ENCODE measurements at places on chromosomes 7 and 10.

DNA sequence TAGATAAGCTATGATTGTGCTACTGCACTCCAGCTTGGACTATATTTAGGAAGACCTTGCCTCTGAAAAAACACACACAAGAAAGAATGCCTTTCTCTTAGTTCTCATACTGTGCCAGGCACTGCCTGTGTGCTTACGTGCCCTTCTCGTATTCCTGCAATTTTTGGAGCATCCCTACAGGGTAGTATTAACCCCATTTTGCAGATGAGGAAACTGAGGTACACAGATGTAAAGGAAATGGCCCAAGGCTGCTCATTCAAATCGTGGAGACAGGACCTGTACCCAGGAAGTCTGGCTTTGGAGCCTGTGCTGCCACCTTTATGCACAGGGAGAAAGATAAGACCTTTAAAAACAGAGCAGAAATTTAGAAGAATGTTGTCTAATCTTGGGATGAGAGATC lies 16.7 kb downstream of the AGAP3 start:
- no peak for DNase-seq

- DNase-seq = peak; percentile 9
Observed at GRCh38 chr7:108805808-108806397, 236.2 kb downstream of the DNAJB9 start.

- no peak for DNase-seq
Observed at GRCh38 chr7:158309868-158310763, 277.5 kb downstream of the PTPRN2 start.

- no peak for DNase-seq
Observed at GRCh38 chr7:111561654-111561903, 713 bp downstream of the IMMP2L start.

- DNase-seq = peak; percentile 38
Observed at GRCh38 chr10:60270426-60270825, 119.2 kb downstream of the ANK3 start.

DNA sequence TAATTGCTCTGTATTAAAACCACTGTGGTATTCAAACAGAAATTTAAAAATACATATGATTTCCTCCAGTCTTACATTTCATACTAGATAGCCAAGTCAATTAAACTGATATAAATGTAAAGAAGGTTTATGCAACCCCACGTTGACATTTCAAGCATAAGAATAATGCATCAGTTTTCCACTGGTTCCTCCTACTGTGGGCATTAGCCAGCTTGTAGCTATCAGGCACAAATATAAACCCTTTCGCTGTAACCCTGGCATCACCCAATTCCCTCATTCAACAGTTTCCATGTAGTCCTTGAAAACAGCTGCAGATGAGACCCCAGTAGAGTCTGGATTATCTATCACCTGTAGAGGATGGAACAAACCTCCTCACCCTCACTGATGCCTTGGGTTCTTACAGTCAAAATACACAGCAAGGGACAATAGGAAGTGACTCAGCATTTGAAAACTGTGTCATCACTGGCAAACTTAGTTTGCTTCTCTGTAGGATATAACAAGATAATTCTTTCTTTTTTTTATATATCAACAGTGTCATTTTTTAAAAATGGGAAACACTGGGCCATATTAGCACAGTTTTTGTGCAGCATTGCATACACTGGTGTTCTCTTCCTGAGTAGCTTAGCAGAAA lies 113.0 kb downstream of the PDE1C start:
- DNase-seq = no peak

GRCh38 chr7:148201992-148202391 lies 388.6 kb upstream of the C7orf33 start:
- DNase-seq = no peak

- DNase-seq = no peak
Observed at GRCh38 chr7:148963583-148964482, 64.5 kb downstream of the PDIA4 start.

- peak; percentile 42 for DNase-seq
Observed at GRCh38 chr7:148738737-148739535, 40.2 kb downstream of the CUL1 start.

DNA sequence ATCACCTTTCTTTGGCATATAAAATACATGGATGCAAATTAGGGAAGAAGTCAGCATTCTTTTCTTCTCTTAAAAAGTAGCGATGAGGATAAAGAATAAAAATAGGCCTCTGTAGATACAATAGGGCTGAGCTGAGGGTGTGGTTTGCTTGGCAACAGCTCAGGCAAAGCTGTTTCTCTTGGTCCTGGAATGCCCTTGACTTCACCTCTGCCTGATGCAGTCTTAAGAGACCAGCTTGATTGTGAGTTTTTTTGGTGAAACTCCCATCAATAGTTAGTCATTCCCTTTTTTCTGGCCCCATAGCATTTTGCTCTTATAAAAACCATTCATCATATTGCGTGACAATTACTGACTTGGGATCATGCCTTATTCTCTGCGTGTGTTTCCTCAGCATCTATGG lies 42.1 kb upstream of the MKLN1 start:
- no peak for DNase-seq

- no peak for DNase-seq
Observed at GRCh38 chr7:108770981-108771745, 201.5 kb downstream of the DNAJB9 start.

- peak; percentile 34 for DNase-seq
Observed at GRCh38 chr10:89887830-89888229, 186.4 kb downstream of the KIF20B start.

DNA sequence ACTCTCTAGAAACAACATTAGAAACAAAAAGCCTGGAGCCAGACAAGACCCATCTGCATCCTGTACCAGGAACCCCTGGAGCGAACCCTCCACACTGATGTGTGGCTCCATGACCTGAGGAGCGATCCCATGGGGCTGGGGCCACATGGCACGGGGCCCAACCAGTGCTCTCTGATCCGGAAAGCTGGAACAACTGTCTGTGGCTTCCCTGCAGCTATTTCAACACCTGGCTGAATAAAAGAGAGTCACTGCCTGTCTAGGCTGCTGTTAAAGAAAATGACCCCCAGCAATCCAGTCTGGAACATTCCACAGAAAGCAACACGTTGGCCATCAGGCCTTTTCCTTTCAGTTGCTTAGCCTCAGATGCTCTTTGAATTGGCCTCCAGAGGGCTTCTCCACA lies 20.9 kb downstream of the UROS start:
- no peak for DNase-seq

GRCh38 chr7:103343758-103344452 lies 662 bp downstream of the DNAJC2 start:
- peak; percentile 40 for DNase-seq

DNA sequence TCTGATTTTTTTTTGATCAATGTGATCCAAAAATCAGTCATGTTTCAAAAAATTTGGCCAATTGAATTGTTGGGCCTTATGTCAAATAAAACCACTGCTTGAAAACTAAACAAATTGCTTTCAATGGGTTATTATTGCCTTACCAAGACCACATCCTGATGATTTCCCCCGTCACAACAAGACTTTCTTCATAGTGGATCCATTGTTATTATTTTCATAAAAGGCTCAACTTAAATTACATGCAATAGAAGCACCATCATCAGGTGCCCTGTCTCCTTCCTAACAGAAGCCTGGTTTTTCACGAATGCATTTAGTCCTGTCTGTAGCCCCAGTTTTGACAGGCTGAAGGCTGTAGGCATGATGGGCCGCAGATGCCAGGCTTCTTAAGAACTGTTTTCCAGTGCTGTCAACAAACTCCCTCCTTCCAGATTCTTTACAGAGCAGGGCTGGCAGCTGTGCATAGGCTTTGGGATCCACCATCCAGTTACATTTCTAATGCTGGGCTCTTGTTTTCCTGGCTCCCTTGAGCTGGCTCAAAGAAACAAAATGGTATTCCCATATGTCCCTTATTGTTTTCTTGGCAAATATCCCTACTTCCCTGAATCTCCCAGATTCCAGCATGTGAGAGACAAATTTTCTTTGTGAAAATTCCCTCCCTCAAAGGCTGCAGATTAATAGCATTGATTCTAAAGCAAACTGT lies 302.0 kb downstream of the TWIST1 start:
- DNase-seq = no peak

DNA sequence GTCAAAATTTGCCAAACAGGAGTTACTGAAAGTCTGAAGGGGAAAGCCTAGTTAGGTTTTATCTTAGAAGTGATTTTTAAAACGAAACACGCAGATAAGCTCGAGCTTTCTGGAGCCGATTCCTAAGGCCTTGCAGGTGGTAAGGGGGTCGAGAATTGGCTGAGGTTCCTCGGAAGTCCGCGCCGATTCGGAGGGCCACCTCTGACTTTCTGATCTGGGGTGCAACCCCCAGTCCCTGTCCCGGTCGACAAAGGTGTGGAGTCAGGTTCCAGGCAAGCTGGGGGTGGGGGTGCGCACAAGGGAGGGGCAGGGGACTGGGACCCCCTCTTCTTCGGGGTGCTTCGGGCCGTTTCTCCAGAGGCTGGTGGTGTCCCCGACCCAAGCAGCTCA lies 701 bp upstream of the CUL1 start:
- peak; percentile 6 for DNase-seq

GRCh38 chr7:144438759-144439158 lies 35.3 kb upstream of the NOBOX start:
- no peak for DNase-seq

DNA sequence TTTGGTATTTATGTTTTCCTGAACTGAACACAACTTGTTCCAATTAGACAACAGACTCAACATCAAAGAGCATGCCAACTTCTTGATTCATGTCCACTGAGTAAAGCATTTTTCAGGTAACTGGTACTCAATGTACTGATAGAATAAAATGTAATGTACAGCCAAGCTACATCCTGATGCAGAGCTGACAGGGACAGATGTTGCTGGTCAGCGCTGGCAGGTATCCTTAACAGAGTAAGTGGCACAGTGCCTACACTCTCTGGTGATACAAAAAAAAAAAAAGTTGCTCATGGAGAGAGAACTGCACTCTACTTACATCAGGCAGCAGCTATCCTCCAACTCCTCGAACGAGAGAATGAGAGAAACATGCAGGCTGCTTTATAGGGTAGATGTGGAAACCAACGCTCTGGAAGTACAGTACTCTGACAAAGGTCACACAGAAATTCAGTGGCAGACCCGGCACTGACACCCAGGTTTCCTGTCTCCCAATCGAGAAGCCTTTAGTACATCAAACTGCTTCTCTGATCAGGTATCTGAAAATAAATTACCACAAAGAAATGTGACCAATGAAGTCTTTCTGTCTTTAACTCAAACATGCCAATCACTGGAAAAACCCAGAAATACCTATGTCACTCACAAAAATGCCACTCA lies 4.6 kb downstream of the ITGB1 start:
- no peak for DNase-seq

GRCh38 chr7:2005786-2006185 lies 227.0 kb downstream of the MAD1L1 start:
- DNase-seq = no peak

DNA sequence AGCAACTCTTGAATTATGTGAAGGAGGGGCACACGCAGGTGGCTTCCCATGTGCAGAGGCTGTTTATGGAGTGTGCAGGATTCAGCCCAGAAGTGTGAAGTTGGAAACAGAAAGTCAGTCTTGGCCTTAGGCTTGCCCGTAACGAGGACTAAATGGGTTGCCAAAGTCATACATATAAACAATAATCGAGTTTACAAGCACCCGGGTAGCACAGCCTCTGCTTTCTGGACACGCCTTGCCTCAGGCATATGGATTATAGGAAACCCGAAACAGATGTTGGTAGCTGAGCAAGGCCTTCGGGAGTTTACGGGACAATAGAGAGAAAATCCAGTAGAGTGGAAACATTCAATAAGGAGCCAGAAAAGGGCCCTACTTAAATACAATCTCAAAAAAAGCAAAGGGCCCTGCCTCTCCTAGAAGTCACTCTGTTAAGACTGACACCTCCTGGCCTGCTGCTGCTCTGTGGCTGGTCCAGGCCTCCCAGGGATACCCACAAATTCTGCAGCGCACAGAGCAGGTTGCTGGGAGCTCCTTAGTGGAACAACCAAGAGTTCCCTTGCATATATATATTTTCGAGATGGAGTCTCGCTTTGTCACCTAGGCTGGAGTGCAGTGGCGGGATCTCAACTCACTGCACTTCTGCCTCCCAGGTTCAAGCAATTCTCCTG lies 48.5 kb downstream of the SMKR1 start:
- peak; percentile 60 for DNase-seq

GRCh38 chr10:104639590-104640338 lies 1.3 kb upstream of the SORCS3 start:
- no peak for DNase-seq

DNA sequence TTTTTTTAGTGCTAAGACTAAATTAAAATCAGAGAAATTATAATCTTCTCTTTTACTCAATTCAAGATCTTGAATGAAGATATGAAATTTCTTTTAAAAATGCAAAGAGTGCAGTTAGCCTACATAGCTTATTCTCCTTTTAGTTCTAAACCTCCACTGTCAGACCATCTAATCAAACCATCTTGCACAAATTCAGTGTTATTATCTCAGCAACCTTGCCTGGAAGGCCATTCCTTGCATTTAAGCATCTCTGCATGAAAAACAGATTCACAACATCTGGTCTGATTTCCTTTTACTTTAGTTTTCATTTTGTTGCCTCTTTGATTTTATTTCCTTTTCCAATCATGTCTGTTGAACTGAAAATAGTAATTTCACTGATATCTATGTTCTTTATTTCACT lies 527.2 kb upstream of the LRRTM3 start:
- no peak for DNase-seq

DNA sequence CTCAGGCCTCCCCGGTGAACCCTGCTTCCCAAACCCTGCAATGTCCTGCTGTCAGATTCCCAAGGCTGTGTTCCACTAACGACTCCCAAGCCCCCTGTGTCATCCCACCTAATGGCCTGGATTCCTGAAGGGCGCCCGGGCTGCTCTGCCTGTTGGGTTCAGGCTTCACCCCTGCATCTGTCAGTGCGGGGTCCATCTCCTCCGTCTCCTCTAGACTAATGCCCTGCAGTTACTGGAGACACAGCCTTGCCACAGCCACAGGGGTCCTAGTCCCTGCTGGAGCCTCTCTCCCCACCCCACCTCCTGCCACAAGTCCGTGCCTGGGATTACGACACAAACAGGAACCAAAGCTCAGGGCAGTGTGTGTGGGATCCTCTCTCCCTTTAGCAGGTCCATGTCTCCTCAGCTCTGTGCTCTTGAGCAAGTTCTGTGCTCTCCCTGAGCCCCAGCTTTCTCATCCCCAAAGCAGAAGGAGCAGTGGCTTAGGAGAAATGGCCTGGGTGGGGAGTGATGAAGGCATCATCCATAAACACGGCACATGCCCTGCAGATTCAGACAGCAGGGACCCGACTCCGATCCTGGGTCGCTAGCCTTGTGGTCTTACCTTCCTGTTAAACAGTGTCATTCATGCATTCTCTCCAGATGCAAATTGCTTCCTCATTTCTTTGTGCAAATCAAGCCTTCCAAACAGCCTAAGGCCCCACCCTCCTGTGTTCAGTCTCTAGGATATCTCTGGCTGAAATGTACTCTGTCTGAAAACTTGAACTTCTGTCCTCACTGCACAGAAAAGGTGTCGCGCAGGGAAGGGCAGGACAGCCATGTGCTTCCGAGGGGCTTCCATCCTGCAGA lies 8.2 kb upstream of the RBP3 start:
- no peak for DNase-seq

GRCh38 chr7:142864980-142865747 lies 10.3 kb downstream of the EPHB6 start:
- no peak for DNase-seq

GRCh38 chr10:10489076-10489475 lies 528.6 kb upstream of the CELF2 start:
- no peak for DNase-seq

All from HFFc6 (cell line).